ENCODE measurements at places on chromosomes 12 and 14. TPM values are rescaled to one million over a fixed set of nuclear protein-coding genes. Genes with fewer than 3 reads are reported as not detected.

The TRIP11 gene
- 17.7 TPM for total RNA-seq

GRCh38 chr14:93731753-93732152, 56.5 kb downstream of the PRIMA1 start:
- DNase-seq, result no peak
- H3K4me1 ChIP-seq, result no peaks in the 10 kb centered on the region
- no peaks in the 10 kb centered on the region for H3K27me3 ChIP-seq
- H3K27ac ChIP-seq, result no peak overlapping the region
- H3K36me3 ChIP-seq, result no peaks in the 10 kb centered on the region
- no peak overlapping the region for H3K4me3 ChIP-seq

DNA sequence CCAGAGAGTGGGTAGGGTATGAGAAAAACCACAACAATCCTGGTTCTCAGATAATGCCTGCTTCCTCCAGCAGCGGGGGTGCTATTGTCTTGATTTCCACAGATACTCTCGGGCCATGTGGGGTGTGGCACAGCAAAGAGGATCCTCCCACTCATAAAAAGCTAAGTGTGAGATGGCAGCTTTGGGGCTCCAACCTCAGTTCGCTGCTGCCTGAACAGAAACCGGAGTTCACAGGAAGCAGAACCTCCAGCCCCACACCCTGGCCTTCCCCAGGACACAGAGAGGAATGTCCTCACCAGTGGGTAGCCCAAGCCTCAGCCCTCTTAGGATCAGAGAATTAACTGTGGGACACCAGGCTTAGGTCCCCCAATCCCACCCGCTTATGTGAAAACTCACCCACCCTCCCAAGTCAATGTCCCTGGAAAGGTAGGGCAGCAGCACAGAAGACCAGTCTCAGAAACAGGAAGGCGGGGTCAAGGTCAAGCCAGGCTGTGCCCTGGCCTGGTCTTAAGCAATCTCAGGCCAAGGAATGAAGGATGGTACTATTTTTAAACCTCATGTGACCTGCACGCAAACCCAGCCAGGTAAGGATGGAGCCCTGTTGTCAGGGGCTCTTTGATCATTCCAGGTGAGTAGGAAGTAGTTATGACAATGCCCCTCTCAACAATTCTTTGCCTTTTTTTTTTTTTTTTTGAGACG, 9.0 kb downstream of the KCTD10 start:
- H3K27me3 ChIP-seq, result no peaks in the 10 kb centered on the region
- H3K27ac ChIP-seq, result no peak overlapping the region
- no peak overlapping the region for H3K4me3 ChIP-seq
- no peaks in the 10 kb centered on the region for H3K36me3 ChIP-seq
- no peak for DNase-seq

DNA sequence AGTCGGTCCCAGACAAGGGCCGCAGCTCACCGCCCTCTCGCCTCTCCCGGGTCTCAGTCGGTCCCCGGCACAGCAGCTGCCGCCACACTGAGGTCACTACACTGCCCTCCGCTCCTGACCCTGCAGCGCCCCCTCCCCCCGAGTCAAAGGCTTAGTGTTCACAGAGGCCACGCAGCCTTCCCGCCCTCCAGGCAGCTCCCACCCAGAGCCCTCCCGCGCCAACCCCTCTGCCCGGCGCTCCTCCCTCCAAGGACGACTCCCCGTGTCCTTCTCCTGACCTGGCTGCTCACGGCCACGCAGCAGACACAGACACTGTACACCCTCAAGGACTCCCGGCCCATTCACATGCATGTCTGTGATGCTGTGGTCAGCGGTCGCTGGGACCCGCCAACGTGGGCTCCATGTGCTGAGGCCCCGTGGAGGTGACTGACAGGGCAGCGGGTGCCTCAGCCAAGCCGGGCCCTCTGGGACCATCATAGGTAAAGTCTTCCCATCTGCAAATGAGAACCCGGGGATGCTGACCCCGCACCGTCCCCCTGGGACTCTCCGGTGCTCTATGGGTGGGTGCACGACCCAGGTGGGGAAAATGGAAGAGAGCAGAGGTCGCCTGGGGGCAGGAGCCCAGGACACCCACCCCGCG, 16.3 kb upstream of the GALNT9 start:
- no peak for DNase-seq
- no peaks in the 10 kb centered on the region for H3K27me3 ChIP-seq
- no peaks in the 10 kb centered on the region for H3K4me1 ChIP-seq
- H3K36me3 ChIP-seq, result no peaks in the 10 kb centered on the region
- no peak overlapping the region for H3K4me3 ChIP-seq

DNA sequence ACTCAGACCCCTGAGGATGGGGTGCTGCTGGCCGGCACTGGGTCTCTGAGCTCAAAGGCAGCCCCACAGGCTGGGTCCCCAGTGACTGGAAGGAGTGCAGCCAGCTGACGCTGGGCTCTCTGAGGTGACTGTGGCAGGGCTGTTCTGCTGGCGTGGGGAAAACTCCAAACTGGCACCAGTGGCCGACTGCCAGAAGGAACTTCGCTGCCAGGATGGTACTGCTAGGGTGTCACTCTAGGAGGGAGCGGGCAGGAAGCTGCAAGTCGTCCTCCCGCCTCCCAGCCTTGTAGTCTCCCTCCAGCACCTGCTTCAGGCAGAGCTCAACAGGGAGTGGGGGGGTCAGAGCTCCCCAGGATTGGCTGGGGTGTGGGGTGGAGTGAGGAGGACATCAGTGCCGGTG, 41.3 kb downstream of the CDC42BPB start:
- no peaks in the 10 kb centered on the region for H3K27me3 ChIP-seq
- DNase-seq, result no peak
- H3K4me1 ChIP-seq, result peaks cover 16% of the 10 kb centered on the region
- H3K27ac ChIP-seq, result no peak overlapping the region

- DNase-seq, result peak; percentile 81
- no peak overlapping the region for H3K4me3 ChIP-seq
- H3K4me1 ChIP-seq, result no peaks in the 10 kb centered on the region
- H3K27ac ChIP-seq, result no peak overlapping the region
- no peaks in the 10 kb centered on the region for H3K27me3 ChIP-seq
- H3K36me3 ChIP-seq, result no peaks in the 10 kb centered on the region
Measured at GRCh38 chr14:58501214-58501816, 73.8 kb downstream of the KIAA0586 start.

- no peaks in the 10 kb centered on the region for H3K27me3 ChIP-seq
- no peaks in the 10 kb centered on the region for H3K36me3 ChIP-seq
- no peak overlapping the region for H3K27ac ChIP-seq
- DNase-seq, result no peak
- H3K4me1 ChIP-seq, result no peaks in the 10 kb centered on the region
- H3K4me3 ChIP-seq, result no peak overlapping the region
Measured at GRCh38 chr12:118334939-118335567, 37.7 kb downstream of the TAOK3 start.

DNA sequence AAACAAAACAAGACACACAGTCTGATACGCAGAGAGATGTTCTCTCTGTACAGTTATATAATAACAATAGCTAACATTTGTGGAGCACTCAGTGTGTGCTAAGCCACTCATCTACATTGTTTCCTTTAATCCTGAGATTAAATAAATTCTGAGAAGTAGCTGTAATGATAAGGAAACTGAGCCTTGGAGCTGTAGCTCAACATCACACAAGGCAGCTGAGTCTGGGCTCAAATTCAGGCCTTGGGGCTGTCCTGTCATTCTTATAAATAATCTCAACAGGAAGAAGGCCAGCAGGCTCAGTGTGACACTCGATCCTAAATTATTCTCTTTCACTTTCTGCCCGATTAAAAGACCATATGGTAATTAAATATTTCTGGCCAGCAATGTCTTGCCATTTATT, 24.5 kb downstream of the CDKN1B start:
- no peak overlapping the region for H3K4me3 ChIP-seq
- H3K36me3 ChIP-seq, result no peaks in the 10 kb centered on the region
- H3K27me3 ChIP-seq, result no peaks in the 10 kb centered on the region
- no peak for DNase-seq
- peaks cover 4% of the 10 kb centered on the region for H3K4me1 ChIP-seq

DNA sequence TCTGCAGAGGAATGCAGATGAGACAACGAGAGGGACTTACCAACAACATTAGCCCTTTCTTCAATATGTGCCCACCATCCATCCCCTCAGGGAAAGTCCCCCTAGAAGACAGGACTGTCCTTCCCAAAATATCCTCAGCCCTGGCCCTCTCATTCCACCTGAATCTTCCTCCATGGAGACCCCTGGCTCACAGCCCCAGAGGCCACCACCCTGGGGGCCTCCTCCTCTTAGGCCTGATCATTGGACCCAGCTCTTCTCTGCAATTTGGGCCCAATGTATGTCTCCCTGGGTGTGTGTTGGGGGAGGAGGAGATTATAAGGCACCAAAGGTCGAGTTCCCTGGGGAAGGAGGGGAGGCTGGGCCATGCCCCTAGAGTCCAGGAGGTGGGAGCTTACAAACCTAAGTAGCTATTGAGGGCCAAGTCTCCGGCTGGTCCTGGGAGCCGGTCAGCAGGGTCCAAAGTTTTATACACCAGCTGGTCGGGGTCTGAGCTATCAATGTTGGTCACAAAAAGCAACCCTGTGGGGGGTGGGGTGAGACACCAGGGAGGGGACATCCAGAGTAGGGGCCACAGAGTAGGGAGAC, 8.1 kb downstream of the ITGA7 start:
- no peak overlapping the region for H3K27ac ChIP-seq
- H3K27me3 ChIP-seq, result no peaks in the 10 kb centered on the region
- no peak overlapping the region for H3K4me3 ChIP-seq
- DNase-seq, result no peak
- H3K36me3 ChIP-seq, result no peaks in the 10 kb centered on the region

Measured in GM23338 (cell line).